ENCODE measurements at places on chromosomes 11 and 22. TPM values are rescaled to one million over a fixed set of nuclear protein-coding genes. Genes with fewer than 3 reads are reported as not detected.

The FXYD2 gene
- total RNA-seq: 1,539 TPM

The BAIAP2L2 gene
- total RNA-seq: 216 TPM

The KRTAP5-1 gene
- not detected for total RNA-seq

DNA sequence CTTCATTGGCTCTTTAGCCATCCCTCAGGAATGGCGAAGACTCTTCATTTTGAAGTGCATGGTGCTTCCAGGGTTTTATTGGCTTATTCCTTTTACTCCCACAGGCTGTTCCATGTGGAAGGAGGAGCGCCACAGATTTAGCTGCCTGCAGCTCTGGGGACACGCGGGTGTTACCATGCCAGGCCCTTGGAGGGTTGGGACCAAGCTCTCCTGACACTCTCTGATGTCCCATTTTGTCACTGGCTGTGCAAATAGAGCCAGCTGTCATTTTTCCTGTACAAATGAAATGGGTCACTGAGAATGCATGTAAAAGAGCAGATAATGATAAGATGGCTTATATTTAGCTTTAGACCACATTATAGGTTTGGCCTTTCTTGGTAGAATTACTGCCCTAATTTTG, 9.2 kb downstream of the THYN1 start:
- no peak for DNase-seq

DNA sequence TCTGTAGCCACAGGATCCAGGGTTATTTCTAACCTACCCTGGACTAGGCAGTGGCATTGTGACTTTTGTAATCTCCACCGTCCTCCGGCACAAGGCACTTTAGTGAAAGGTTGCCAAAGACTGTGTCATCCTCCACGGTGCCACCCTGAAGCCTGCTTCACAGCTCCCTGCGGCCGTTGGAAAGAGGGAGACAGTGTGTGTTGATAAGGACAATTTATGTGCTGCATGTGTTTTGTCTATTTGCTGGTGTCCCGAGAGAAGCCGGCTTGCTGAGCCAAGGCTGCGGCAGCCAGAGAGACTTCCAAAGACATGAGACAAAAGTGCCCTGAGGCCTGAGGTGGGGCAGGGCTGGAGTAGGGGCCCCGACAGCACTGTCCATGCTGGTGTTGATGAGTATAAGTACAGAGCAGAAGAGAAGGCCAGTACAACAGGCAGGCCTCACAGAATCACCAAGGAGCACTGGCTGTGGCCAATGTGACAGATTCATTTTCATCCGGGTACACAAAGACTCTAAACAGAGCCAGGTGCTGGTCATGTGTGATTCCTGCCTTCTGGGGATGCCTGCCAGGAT, 40.9 kb downstream of the GALNT18 start:
- peak; percentile 8 for DNase-seq

DNA sequence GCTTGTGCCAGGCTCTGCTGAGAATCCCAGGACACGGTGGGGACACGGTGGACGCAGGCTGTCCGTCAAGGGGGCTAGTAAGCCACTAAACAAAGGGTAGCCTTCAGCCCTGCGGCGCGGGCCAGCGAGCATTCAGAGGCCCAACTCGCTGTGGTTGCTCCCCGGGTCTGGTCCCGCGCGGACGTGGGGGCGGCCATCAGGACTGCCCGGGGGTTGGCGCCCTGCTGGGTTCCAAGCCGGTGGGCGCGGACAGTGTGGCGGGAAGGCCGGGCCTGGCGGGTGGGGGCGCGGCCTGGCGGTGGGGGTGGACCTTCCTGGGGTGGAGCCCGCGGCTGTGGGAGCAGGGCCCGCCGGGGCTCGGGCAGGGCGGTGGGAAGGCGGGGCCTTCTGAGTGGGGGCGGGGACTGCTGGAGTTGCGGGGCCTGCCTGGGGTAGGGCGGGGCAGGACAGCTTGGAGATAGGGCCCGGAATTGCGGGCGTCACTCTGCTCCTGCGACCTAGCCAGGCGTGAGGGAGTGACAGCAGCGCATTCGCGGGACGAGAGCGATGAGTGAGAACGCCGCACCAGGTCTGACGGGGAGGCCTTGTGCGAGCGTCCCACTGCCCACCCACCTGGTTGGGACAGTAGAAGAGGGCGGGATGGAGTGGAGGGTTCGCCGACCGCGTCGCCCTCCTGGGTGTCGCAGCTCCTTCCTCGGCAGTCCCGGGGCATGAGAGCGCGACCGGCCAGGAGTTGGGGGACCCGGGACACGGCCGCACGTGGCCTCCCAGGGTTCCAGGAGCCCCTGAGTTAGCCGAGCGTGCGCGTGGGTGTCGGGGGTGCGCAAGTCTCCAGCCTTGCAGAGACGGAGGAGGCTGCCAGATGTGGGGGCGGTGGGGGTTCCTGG, at the start of gene SERHL2:
TSS of gene SERHL2 (plus strand) at position 482 of the 887 bp plus-strand sequence. CDS start at position 547, 65 bp downstream.
- DNase-seq: peak; percentile 88

GRCh38 chr11:15057329-15057728, 16.1 kb upstream of the CALCB start:
- no peak for DNase-seq

DNA sequence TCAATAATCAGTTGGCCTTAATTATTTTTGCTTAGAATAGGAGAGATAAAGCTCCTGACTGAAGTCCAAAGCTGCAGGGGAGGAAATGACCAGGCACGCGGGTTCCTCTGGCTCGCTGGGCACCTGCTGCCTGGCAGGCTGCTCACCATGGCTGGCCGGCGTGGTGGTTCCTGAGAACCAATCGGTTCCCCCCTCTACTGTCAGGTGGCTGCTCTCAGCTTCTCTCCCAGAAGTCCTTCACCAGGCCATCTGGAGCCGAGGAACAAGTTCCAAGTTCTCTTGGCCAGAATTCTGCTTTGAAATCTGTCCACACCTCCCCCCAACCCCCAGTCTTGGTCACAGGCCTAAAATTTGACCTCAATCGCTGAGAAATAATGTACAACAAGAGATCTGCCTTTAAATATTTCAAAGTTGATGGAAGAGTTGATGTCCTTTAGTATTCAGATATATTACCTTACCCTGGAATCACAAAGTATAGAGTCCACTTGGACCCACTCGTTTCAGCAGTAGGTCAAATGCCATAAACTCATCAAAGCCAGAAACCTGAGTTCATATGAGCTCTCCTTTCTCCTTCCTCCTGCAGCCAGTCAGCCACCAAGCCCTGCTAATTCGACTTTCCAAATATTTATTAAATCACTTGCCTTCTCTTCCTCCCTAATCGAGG, 25.2 kb downstream of the EXPH5 start:
- DNase-seq: no peak

- no peak for DNase-seq
Observed at GRCh38 chr11:19766810-19767209, 54.2 kb downstream of the NAV2 start.

Data from mucosa of gallbladder (tissue), 1 donor.